T-cell (primary cell): ENCODE measurements at places on chromosomes 5 and 9. TPM values are rescaled to one million over a fixed set of nuclear protein-coding genes. Genes with fewer than 3 reads are reported as not detected.

NR4A3 gene
- total RNA-seq, result 45.0 TPM

POU4F3 gene
- not detected for total RNA-seq

ELP1 gene
- 23.1 TPM for total RNA-seq

SLC35D2 gene
- total RNA-seq, result 20.0 TPM

ARL14EPL gene
- total RNA-seq, result not detected

FBP1 gene
- total RNA-seq, result 3.5 TPM

FAM200C gene
- 0.12 TPM for total RNA-seq

TMEM174 gene
- not detected for total RNA-seq

ANGPTL2 gene
- 0.13 TPM for total RNA-seq

HTR1A gene
- not detected for total RNA-seq

DNA sequence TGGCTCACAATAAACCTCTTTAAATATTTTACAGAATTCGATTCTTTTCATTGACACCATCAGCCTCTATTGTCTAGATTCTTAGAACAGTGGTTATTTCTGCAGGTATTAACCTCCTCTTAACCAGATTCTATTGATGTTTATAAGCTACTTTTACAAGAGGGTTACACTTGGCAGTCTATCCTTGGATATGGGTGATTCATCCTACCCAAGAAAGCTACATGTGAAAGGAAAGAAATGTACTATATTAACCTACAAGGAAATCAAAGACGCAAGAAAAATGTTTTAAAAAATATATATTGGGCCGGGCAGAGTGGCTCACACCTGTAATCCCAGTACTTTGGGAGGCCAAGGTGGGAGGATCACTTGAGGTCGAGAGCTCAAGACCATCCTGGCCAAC lies 16.7 kb downstream of the SLC25A25 start:
- H3K27ac ChIP-seq, result no peak overlapping the region
- H3K4me1 ChIP-seq, result peaks cover 37% of the 10 kb centered on the region
- DNase-seq, result no peak
- no peaks in the 10 kb centered on the region for H3K36me3 ChIP-seq
- H3K4me3 ChIP-seq, result no peak overlapping the region

GRCh38 chr9:106970976-106971457 lies 108.1 kb downstream of the ZNF462 start:
- no peaks in the 10 kb centered on the region for H3K36me3 ChIP-seq
- no peak overlapping the region for H3K27ac ChIP-seq
- no peak for DNase-seq
- H3K27me3 ChIP-seq, result no peaks in the 10 kb centered on the region

- no peaks in the 10 kb centered on the region for H3K27me3 ChIP-seq
- H3K27ac ChIP-seq, result no peak overlapping the region
- no peak overlapping the region for H3K4me3 ChIP-seq
- H3K36me3 ChIP-seq, result no peaks in the 10 kb centered on the region
- H3K4me1 ChIP-seq, result no peaks in the 10 kb centered on the region
Measured at GRCh38 chr5:163677092-163677491, 171.7 kb downstream of the MAT2B start.

GRCh38 chr5:116032094-116032517 lies at the start of gene ARL14EPL:
Gene ARL14EPL (plus strand): TSS chr5:116032472. CDS start chr5:116051466, 18,994 bp downstream.
- DNase-seq, result no peak
- H3K4me3 ChIP-seq, result no peak within 1 kb of the TSS
- H3K36me3 ChIP-seq, result no peaks in the 10 kb centered on the region
- H3K27me3 ChIP-seq, result peaks cover 2% of the 10 kb centered on the region
- no peak within 1 kb of the TSS for H3K27ac ChIP-seq

DNA sequence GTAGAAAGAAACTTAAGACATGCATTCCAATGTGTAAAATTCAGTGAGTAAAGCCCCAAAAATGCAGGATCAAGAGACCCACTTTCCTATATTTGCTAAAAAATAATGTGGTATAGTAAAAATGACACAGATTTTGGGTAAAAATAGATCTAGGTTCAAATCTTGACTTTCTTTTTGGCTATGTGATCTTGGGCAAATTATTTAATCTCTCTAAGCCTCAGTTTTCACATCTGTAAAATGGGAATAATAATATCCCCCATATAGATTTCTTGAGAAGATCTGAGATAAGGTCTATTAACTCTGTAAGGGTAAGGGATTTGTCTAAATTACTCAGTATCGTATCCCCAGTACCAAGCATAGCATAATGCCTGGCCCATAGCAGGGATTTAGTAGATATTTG lies 172.3 kb downstream of the CARTPT start:
- no peaks in the 10 kb centered on the region for H3K36me3 ChIP-seq
- H3K27me3 ChIP-seq, result no peaks in the 10 kb centered on the region
- no peak for DNase-seq
- no peak overlapping the region for H3K27ac ChIP-seq
- H3K4me3 ChIP-seq, result no peak overlapping the region

DNA sequence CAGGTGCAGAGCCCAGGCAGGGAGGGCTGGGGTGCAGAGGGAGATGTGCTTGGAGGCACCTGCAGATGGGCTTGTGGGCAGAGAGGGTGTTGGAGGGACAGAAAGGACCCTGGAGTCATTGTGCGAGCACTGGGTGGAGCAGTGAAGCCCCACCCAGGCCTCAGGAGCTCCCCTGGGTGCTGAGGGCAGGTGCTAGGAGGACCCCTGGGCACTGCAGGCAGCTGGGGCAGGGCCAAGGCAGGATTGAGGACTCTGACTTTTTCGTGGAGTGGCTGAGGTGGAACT lies 10.3 kb upstream of the SLC6A18 start:
- no peak for DNase-seq
- no peaks in the 10 kb centered on the region for H3K36me3 ChIP-seq
- H3K4me3 ChIP-seq, result no peak overlapping the region
- H3K4me1 ChIP-seq, result no peaks in the 10 kb centered on the region
- no peaks in the 10 kb centered on the region for H3K27me3 ChIP-seq

DNA sequence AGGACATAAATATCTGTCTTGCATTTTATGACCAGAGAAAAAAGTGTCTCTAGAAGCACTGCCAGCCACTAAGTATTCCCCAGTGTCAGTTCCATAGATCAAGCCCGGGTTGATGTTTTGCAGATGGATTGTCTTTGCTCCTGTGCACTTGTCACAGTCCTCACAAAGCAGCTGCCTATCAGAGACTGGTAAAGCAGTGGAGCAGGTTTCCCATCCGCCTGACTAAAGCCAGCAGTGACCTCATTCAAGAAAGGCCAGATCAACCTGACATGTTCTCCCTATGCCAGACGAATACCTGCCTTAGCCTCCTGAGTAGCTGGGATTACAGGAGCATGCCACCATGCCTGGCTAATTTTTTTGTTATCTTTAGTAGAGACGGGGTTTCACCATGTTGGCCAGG lies 26.8 kb upstream of the GARNL3 start:
- H3K27me3 ChIP-seq, result no peaks in the 10 kb centered on the region
- no peaks in the 10 kb centered on the region for H3K36me3 ChIP-seq
- no peak overlapping the region for H3K27ac ChIP-seq
- no peaks in the 10 kb centered on the region for H3K4me1 ChIP-seq
- DNase-seq, result no peak

- H3K27me3 ChIP-seq, result no peaks in the 10 kb centered on the region
- DNase-seq, result no peak
- no peaks in the 10 kb centered on the region for H3K36me3 ChIP-seq
- no peak overlapping the region for H3K27ac ChIP-seq
- no peaks in the 10 kb centered on the region for H3K4me1 ChIP-seq
Measured at GRCh38 chr9:89122949-89123348, 55.7 kb downstream of the SHC3 start.

DNA sequence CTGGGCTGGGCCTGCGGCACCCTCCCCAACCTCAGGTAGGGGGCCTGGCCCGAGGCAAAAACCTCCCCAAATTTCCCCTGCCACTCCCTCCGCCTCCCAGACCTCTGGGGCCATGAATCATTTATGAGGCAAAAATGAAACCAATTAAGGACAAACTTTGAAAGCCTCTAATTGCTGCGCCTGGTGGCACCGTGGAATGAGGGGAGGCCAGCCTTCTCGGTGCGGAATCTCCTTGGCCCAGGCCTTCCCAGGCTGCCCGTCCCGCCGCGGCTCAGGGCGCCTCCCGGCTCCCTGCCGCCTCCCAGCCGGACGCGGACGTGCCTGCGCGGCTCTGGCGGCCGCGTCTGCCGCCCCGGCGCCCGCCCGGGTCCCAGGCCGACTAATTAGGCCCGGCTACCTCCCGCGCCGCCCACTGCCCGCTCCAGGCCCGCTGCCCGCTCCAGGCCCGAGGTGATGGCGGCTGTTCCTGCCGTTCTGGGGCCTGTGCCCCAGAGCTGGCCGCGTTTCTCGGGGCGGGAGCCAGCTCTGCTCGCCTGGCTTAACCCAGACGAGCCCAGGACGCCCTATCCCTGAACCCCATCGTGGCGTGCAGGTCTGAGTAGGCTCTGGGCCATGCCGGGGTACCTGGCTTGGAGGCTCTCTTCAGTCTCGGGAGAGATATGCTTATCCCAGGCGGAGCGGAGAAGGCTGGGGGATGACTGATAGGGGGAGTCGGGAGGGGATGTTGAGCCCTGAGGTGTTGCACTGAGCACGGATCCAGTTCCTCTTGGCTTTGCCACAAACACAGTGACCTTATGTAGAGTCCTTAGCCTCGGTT lies 20.1 kb downstream of the CXXC5 start:
- no peaks in the 10 kb centered on the region for H3K36me3 ChIP-seq
- H3K27ac ChIP-seq, result peak overlapping the region; percentile 68
- H3K27me3 ChIP-seq, result peaks cover 25% of the 10 kb centered on the region
- peaks cover 22% of the 10 kb centered on the region for H3K4me1 ChIP-seq

DNA sequence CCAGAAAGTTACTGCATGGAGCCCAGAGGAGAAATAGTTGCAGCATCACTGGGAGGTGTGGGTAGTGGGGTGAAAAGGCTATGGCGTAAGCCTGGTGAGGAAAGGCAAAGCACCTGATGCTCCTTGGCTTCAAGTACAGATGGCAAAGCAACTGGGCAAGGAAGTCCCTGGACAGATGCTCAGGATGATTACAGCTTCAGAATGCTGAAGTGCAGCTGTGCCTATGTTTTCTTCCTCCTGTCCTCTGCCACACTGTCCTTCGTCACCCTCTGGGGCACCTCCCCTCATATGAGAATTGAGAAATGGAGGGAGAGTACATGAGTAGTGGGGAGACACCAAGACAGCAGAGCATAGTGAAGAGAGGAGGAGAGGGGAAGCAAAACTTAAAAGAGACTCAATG lies 328.0 kb downstream of the PDE4D start:
- H3K27ac ChIP-seq, result no peak overlapping the region
- no peak for DNase-seq
- H3K4me3 ChIP-seq, result no peak overlapping the region
- no peaks in the 10 kb centered on the region for H3K36me3 ChIP-seq
- H3K4me1 ChIP-seq, result no peaks in the 10 kb centered on the region

DNA sequence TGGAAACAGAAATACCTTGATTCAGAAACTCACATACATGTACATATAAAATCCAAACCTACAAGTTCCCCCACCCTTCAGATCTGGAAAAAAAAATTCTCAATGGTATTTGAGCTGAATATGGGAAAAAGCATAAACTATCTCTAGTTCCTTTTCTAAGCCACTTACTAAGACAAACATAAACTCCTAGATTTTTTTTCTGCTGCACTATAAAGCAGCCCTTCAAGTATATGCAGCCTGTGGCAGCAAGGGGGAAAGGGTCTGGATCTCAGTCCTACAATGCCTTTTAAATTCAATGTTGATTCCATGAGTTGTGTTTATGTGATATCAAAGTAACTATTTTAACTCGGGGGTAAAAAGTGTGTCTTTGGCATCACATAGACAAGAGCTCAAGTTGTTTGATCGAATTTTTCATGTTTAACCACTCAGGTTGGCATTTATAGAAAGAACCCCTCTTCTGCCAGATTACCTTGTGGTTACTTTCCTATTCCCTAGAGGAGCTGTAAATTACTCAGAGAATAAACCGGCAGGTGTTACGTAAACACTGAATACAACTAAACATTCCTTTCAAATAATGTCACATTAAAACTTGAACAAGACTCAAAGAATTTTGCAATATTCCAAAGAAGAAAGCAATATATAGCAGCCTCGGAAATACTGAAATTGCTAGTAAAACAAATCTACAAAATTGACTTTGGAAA lies 91.8 kb upstream of the FER start:
- no peak for DNase-seq
- H3K27ac ChIP-seq, result no peak overlapping the region
- no peaks in the 10 kb centered on the region for H3K36me3 ChIP-seq
- H3K4me3 ChIP-seq, result no peak overlapping the region
- H3K27me3 ChIP-seq, result no peaks in the 10 kb centered on the region

DNA sequence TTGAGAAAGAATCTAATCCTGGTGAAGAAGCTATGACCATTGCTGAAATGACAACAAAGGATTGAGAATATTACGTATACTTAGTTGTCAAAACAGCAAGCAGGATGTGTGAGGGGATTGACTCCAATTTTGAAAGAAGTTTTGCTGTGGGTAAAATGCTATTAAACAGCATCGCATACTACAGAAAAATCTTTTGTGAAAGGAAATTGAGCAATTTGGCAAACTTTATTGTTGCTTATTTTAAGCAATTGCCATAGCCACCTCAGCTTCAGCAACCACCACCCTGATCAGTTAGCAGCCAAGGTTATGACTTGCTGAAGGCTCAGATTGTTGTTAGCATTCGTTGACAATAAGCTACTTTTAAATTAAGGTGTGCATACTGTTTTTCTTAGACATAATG lies 22.5 kb upstream of the ARL14EPL start:
- DNase-seq, result no peak
- H3K4me3 ChIP-seq, result no peak overlapping the region
- no peak overlapping the region for H3K27ac ChIP-seq
- no peaks in the 10 kb centered on the region for H3K4me1 ChIP-seq
- H3K36me3 ChIP-seq, result no peaks in the 10 kb centered on the region

GRCh38 chr9:128703616-128704355 lies 1.5 kb downstream of the PKN3 start:
- H3K4me1 ChIP-seq, result no peaks in the 10 kb centered on the region
- no peak overlapping the region for H3K27ac ChIP-seq
- no peak for DNase-seq
- H3K36me3 ChIP-seq, result no peaks in the 10 kb centered on the region
- no peak overlapping the region for H3K4me3 ChIP-seq

- H3K27ac ChIP-seq, result no peak overlapping the region
- DNase-seq, result no peak
- peaks cover 2% of the 10 kb centered on the region for H3K36me3 ChIP-seq
- H3K4me1 ChIP-seq, result peaks cover 7% of the 10 kb centered on the region
- peaks cover 6% of the 10 kb centered on the region for H3K27me3 ChIP-seq
Measured at GRCh38 chr9:97594381-97594921, 38.7 kb downstream of the TSTD2 start.

GRCh38 chr5:95649274-95649673 lies 2.7 kb downstream of the RFESD start:
- H3K4me3 ChIP-seq, result no peak overlapping the region
- H3K36me3 ChIP-seq, result no peaks in the 10 kb centered on the region
- DNase-seq, result no peak
- no peak overlapping the region for H3K27ac ChIP-seq

DNA sequence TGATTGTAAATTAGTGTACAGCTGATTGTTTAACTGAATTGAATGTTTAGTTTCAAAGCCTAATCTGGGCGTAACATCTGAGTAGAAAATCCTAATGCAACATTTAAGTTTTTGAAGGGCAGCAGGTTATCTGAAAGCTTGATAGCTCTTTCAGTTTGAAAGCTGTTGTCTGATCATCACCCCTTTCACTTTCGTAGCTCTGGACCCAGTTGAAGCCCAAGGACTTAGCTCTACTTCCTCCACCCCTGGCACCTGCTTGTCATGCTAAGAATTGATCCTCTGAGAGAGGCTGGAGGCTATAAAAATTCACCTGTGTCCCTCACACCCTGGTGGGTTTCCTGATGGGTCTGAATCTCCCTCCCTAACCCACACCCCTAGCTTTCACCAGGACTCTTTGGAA lies 86.0 kb downstream of the ZFAND5 start:
- no peak overlapping the region for H3K27ac ChIP-seq
- DNase-seq, result no peak
- H3K27me3 ChIP-seq, result no peaks in the 10 kb centered on the region
- no peaks in the 10 kb centered on the region for H3K4me1 ChIP-seq
